Activated CD4-positive, alpha-beta T cell treated with anti-CD3 and anti-CD28 coated beads, Interleukin-2, Interleukin-6, amounts not matched to agents 100 ng/mL and 50 ng/mL, durations not matched to agents 16 hours and 8 hours (primary cell): ENCODE measurements at places on chromosomes 13 and 19.

DNA sequence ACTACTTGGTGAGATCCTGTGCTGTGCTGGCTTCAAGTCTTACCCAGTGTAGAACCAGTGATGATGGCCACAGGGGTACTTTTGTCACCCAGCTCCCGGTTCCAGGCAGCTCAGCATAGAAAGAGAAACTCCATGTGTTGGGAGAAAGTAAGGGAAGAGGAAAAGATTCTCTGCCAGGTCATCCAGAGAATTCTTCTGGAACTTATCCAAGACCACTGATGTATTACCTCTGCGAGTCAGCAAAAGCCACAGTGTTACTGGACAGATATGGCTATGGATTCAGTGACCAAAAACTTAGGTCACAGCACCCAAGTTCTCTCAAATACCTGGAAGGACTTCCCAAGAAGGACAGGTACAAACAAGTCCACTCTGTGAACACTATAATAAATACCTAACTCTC, 399.5 kb upstream of the MIR17HG start:
- no peak for DNase-seq

- no peak for DNase-seq
Measured at GRCh38 chr13:108594153-108594552, 35.3 kb upstream of the MYO16 start.

GRCh38 chr13:110894086-110894485, 20.8 kb downstream of the ANKRD10 start:
- DNase-seq, result no peak

GRCh38 chr13:43269037-43269481, 245.7 kb downstream of the DNAJC15 start:
- DNase-seq, result no peak
